NCI-H1417 (cell line): ENCODE measurements at places on chromosomes 5 and 9.

DNA sequence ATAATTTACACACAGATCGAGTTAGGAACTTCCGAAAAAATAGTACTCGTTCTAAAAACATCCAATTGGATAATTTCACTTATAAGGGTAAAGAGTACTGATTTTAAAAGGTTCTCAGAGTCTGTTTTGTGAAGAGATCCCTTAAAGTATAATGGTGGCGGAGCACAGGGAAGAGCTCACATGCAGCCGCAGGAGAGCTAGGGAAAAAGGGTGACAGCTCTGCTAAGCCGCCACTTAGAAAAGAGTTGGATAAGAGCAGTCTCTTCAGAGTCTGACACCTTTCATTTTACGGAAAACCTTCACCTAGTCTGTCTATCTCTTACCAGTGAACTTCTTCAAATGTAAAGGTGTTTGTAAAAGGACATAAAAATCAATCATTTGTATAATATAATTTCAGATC is 149.9 kb downstream of the COMMD10 start:
- DNase-seq = no peak

GRCh38 chr9:128714586-128715435 is 9.1 kb downstream of the ZDHHC12 start:
- no peak for DNase-seq

DNA sequence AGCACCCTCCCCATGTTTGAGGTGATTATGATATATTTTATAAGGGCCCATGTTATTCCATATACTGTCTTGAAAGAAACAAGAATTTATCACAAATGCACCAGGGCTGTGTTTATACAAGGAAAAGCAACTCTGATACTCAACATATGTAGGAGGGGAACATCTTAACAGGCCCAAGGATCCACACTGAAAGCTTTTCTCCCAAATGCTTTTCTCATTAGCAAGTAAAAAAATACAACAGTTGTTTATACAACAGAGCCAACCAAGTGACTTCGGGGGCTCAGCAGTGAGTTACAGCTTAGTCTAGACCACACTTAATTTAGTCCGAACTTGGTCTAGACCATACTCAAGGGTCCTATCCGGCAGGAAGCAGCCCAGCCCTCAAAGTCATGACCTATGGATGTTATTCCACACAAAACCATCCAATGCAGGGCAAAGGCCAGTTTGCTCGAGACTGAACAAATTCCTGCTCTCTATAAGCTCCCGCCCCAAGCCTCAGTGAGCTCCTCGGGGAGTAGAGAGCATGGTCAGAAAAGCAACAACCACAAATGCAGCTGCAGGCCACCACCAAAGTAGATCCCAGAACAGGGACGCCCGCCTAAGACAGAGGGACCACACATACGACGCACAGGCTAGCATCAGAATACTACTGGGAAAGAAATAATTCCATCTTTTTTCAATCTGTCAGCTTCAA is 6.8 kb downstream of the GZMK start:
- DNase-seq = no peak

DNA sequence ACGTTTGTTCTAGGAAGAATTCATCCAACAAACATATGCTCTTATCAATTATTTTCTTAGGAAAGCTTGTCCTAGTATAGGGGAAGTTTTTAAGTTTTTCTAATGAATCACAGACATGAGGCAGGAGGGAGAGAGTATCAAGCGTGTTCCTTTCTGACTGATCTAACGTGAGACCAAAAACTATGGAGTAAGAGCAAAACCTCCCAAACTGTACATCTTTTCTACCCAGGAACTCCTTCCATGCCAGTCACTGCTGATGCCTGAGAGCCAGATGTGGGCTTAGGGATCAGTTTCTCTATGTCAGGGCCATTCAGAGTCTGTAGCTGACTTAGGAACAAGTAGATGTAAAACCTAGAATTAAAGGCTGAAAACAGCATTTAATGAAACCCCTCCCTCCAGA is 51.7 kb upstream of the NFIB start:
- no peak for DNase-seq

DNA sequence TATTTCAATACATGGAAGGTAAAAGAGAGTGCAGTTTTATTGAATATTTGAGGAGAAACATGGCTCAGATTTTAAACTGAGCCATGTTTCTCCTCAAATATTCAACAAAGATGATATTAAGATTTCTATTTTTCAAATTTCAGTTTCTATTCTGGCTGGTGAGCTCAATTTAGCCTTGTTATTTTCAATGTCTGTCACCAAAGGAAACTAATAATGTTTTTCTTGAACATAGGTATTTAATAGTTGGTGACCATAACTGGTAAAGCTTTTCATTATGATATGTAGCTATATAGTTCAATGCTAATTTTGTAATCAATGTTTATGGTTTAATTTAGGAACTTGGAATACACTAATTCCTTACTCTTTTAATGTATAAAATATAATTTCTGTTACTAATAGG is 177.4 kb downstream of the FER start:
- DNase-seq = no peak

DNA sequence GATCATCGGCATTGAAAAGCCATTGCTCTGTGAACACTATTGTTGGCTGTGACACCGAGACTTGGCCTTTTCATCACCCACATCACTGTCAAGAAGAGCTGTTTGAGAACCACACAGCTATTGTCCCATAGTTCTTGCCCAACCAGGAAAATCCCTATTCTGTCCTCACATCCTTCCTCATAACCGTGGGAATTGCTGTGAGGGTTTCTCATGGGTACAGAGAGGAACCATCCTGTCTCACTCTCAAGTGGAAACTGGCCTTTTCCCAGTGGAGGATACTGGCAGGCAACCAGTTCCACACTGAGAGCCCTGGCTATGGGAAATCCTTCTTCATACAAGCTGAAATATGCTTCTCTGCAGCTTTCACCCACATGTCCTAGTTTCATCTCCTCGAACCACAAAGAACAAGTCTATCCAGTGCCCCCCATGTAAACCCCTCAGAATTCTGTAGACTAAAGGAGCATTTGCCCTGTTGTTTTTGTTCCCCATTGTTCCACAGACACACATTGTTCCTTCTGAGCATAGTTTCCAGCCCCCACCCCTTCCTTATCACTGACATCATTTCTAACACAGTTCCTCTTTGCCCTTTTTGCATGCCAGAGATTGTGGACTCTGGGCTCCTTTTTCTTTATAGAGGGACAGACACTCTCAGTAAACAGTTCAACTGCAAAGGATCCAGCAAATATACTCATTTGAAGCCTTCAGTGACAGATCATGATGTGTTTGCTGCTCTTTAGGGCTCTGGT is 57.8 kb upstream of the C5orf46 start:
- no peak for DNase-seq
